ENCODE measurements at places on chromosomes 3 and 15. TPM values are rescaled to one million over a fixed set of nuclear protein-coding genes. Genes with fewer than 3 reads are reported as not detected.

The CD200R1 gene
- 1.3 TPM for total RNA-seq

DNA sequence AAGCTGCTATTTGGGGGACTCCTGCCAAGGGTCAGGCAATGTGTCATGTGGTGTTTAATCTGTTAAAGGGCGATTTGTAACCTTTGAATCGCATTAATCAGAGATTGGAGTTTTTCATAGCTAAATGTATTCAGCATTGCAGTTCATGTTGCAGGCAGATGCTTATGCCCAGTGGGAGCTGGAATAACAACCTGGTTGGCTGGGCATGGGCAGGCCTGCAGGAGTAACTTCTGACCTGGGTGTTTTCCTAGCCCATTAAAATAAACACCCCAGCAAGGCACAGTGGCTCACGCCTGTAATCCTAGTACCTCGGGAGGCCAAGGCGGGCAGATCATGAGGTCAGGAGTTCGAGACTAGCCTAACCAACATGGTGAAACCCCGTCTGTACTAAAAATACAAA is 268.7 kb downstream of the BBX start:
- no peak for DNase-seq

The GOLGA6L9 gene
- total RNA-seq: 1.3 TPM

DNA sequence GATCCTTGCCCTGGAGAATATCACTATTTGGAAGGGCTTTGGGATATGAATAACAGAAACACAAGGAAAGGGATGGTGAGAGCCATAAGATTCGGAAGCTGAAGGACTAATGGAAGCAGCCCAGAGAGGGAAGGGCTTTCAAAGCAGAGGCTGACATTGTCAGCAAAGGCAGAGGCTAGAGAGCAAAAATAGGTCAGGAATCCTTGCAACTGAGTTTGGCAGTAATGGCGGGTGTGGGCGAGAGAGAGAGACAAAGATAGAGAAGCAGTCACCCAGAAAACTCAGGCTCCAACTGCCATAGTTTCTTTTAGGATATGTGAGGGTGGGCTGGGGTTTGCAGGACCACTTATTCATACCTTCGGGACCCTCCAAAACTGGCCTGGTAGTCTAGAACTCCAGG is 248.6 kb downstream of the OPA1 start:
- no peak for DNase-seq

DNA sequence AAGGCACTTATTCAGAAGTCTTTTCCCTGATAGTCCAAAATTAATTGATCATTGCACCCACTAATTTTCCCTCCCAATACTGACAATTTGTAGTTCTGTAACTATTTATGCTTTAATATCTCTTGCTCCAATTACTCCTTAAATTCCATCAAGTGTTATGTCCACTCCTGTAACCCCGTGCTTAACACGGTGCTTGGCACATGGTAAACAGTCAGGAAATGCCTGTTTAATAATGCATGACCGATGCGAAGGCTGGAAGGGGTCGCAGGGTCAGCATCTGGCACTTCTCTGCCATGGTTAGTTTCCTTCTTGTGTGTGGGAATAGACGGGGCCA is 553 bp upstream of the SEC22A start:
- no peak for DNase-seq

The ROBO2 gene
- total RNA-seq: 1.4 TPM

DNA sequence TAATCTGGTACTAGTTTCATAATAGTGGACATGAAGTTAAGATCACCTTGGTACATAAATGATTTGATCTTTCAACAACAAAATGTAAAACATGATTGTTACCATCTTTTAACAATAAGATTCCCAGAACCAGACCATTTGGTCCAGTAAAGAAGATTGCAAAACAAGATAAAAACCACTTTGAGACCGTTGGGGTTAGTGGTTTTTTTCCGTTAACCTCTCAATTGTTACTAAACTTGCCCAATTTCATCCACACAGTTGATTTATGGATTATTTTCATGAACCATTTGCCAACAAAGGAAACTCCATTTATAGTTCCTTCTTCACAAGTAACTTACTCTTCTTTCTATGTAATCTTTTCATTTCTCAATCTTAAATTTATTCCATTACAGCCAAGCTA is 53.8 kb downstream of the ATP8B4 start:
- no peak for DNase-seq

DNA sequence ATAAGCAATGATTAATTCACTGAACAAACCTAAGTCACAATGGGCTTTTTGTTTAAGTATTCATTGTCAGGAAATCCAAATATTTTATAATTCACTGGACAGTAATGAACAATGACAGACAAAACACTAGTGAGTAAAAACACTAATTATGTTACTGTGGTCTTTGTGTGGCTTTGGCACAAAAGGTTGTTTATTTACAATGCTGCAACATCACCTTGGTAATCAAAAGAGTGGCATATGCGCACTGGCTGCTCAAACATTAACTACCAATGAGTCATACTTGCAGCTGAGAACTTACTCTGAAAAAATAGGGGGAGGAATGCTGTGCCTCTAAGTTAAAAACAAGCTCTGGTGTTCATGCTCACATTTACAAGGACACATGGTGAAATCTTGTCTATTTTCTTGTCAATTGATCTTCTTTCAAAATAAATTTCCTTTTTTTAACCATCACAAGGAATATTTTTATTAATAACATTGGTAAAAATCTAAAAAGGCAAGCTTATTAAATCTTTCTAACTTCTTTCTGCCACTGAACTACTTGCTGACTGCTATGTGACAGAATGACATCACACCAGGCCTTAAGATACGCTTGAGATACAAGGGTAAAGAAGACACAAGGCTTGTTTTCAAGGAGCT is 85.2 kb upstream of the PPIB start:
- DNase-seq: no peak

- DNase-seq: no peak
Observed at GRCh38 chr3:15159501-15160136, 46.4 kb upstream of the CAPN7 start.

The SEMA3B gene
- total RNA-seq: 18.6 TPM

GRCh38 chr3:55486101-55486856 is 827 bp downstream of the WNT5A start:
- DNase-seq: peak; percentile 84

GRCh38 chr3:193730511-193730910 is 137.5 kb downstream of the OPA1 start:
- DNase-seq: no peak

DNA sequence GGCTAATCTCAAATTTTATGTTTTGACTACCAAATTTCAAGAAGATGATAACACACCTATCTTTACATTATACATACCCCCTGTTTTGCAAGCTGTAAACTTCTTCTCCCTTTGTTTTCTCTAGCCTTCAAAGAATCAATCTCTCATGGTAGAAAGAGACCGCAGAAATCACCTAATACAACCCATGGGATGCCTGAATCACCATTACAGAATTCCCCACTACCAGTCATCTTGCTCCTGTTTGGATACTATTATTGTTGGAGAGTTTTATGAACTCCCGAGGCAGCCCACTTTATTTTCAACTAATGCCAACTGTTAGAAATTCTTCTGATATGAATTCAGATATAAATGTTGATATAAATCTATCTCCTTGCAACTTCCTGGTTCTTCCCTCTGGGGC is 110.9 kb downstream of the FRMD5 start:
- no peak for DNase-seq

The CFAP100 gene
- not detected for total RNA-seq

The AADACL2 gene
- total RNA-seq: 0.10 TPM

GRCh38 chr3:195802261-195802701 is 9.4 kb downstream of the MUC4 start:
- no peak for DNase-seq

Measured in posterior vena cava (tissue), 2 donors.